ENCODE measurements at places on chromosomes 16 and 17.

DNA sequence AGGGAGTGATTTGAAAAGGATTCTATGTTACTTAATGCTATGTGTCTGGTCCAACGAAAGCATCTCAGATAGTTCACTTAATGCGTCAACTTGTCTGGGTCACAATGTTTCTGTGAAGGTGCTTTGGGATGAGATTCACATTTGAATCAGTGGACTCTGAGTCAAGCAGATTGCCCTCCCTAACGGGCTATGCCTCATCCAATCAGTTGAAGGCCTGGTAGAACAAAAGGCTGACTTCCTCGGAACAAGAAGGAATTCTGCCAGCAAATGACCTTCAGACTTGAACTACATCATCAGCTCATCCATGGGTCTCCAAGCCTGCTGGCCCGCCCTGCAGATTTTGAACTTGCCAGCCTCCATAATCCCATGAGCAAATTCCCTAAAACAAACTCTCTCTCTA is 15.2 kb downstream of the EMP2 start:
- DNase-seq: no peak

- DNase-seq: no peak
Observed at GRCh38 chr16:50434872-50435478, 66.2 kb upstream of the BRD7 start.

- no peak for DNase-seq
Observed at GRCh38 chr17:27322026-27322425, 28.1 kb downstream of the WSB1 start.

DNA sequence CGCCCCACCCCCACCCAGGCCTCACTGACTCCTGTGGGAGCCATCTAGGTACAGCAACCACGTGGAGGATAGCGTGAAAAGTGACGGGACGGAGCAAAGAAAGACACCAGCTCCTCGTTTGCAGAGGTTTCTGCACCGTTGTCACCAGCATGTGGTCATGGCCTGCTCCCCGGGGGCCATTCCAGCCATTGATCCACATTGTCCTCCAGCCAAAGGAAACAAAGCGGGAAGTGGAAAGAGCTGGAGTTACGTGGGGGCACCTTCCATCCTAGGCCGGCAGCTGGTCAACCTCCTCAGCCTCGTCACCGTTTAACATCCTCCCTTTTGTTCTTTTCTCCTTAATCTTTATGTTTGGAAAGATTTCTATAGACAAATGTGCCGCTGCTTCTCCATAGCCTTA is 153.7 kb downstream of the RPTOR start:
- DNase-seq: no peak

DNA sequence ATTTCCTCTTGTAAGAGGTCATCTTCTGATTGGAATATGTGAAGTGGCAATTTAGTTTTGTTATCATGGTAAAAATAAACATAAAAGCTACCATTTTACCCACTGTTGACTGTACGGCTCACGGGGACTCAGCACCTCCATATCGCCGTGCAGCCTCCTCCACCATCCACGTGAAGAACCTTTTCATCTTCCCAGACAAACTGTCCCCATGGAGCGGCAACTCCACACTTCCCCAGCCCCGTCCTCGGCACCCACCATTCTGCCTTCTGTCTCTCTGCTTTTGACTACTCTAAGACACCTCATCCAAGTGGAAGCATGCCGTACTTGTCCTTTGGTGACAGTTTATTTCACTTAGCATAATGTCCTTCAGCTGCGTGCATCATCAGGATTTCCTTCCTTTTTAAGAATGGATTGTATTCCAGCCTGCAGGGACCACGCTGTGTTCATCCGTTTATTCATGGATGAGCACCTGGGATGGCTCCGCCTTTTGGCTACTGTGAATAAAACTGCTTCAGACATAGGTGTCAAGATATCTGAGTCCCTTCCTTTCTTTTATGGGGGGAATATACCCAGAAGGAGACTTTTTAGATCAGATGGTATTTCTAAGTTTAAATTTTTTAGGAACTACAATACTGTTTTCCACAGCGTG is 14.3 kb downstream of the FBXO31 start:
- no peak for DNase-seq

GRCh38 chr16:69501956-69502745 is 63.6 kb upstream of the NFAT5 start:
- no peak for DNase-seq

GRCh38 chr16:4142268-4142667 is 26.0 kb upstream of the ADCY9 start:
- DNase-seq: no peak
